ENCODE measurements at places on chromosomes 13 and 19. TPM values are rescaled to one million over a fixed set of nuclear protein-coding genes. Genes with fewer than 3 reads are reported as not detected.
A peak's percentile ranks its signal among the peaks of the same experiment; 100 is the strongest.

- DNase-seq, result no peak
- peaks cover 23% of the 10 kb centered on the region for H3K27me3 ChIP-seq
- no peak overlapping the region for H3K4me3 ChIP-seq
- peaks cover 6% of the 10 kb centered on the region for H3K36me3 ChIP-seq
- no peak overlapping the region for H3K27ac ChIP-seq
These were observed 2.2 kb downstream of the SPTBN4 start for GRCh38 chr19:40469011-40469410.

GRCh38 chr13:99721606-99722337 is 220.5 kb downstream of the TM9SF2 start:
- no peaks in the 10 kb centered on the region for H3K4me1 ChIP-seq
- H3K4me3 ChIP-seq, result no peak overlapping the region
- H3K36me3 ChIP-seq, result no peaks in the 10 kb centered on the region
- DNase-seq, result no peak
- H3K27ac ChIP-seq, result no peak overlapping the region

DNA sequence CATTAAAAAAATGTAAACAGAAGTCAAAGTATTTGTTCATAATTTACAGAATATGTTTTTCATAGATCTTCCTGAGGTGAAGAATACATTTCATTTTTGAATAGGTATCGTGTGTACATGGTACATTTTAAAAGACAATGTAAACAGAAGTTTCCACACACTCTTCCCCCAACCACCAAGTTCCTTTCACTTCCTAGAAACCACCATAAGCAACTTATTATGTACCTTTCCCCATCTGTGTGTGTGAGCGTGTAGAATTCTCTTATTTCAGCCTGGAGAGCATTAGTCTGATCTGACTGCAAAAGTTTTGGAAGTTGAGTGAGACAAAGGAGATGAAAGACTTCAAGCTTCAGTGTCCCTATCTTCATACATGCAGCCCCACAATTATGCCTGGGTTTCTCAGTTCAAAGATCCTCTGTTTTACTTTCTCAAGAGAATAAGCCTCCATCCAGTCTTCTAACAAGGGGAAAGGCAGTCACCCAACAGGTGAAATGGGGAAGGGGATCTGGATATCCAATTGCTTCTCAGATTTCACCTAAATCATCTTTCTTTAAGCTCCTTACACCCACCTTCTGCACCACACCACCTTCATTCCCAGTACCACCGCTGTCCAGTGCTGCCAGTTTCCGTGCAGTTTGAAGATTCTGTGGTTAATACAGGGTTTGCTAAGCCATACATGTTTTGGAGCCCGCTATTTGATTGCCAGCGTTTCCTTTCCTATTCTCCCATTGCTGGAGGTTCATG is 2.1 kb downstream of the TEX30 start:
- H3K36me3 ChIP-seq, result peaks cover 29% of the 10 kb centered on the region
- H3K4me3 ChIP-seq, result peak overlapping the region; percentile 85
- no peaks in the 10 kb centered on the region for H3K27me3 ChIP-seq
- H3K27ac ChIP-seq, result no peak overlapping the region
- peaks cover 54% of the 10 kb centered on the region for H3K4me1 ChIP-seq

GRCh38 chr19:41131186-41131585 is 17.0 kb downstream of the CYP2F1 start:
- DNase-seq, result no peak
- H3K4me1 ChIP-seq, result peaks cover 28% of the 10 kb centered on the region
- no peak overlapping the region for H3K4me3 ChIP-seq
- peaks cover 24% of the 10 kb centered on the region for H3K27me3 ChIP-seq
- H3K36me3 ChIP-seq, result no peaks in the 10 kb centered on the region

Gene DCT
- 0.10 TPM for total RNA-seq

GRCh38 chr13:109301726-109302125 is 484.7 kb downstream of the IRS2 start:
- no peak overlapping the region for H3K4me3 ChIP-seq
- H3K36me3 ChIP-seq, result no peaks in the 10 kb centered on the region
- no peak for DNase-seq
- H3K27me3 ChIP-seq, result no peaks in the 10 kb centered on the region
- H3K4me1 ChIP-seq, result no peaks in the 10 kb centered on the region
- no peak overlapping the region for H3K27ac ChIP-seq

DNA sequence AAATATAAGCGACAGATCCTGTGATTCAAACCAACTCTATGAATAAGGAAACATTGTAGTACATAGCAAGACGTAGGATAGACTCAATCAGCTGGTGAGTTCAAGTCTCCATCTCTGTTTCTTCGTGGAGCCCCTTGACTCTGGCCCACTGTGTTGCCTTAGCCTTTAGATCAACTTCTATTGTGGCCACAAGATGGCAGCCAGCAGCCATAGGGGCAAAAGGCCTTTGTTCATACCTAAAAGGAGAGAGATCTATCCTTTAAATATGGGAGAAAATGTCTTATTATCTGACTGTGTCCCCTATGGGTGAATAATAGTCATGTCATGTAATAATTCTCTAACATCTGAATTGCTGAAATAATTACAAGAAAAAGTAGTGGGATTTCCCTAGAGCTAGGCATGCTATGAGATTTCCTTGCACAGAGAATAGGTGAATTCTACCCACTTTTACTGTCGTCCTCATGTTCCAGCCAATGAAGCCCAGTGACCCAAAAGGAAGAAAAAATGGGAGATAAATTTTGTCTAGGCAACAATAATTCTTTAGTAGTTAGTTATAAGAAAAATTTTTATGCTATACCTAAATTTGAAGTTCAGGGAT is 129.4 kb downstream of the PCDH20 start:
- H3K27ac ChIP-seq, result no peak overlapping the region
- H3K4me3 ChIP-seq, result no peak overlapping the region
- no peaks in the 10 kb centered on the region for H3K4me1 ChIP-seq
- H3K36me3 ChIP-seq, result no peaks in the 10 kb centered on the region
- H3K27me3 ChIP-seq, result no peaks in the 10 kb centered on the region
- DNase-seq, result no peak

Gene KIR3DL1
- total RNA-seq, result 0.23 TPM

DNA sequence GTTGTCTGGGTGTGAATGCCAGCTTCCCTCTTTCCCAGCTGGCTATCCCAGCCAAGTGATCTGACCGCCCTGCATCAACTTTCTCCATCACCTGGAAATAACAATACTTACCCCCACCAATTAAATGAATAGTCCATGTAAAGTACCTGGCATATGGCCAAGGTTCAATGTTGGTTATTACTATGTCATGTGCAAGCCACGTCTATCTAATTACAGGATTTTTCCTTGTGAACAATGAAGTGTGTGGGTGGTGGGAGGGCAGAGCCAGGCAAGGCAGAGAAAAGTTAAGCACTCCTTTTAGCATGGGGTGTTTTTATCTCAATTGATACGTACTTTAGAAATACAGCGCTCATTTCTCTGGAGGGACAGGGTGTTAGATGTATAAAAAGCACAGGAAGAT is 121.1 kb downstream of the NHLRC3 start:
- H3K27ac ChIP-seq, result no peak overlapping the region
- H3K27me3 ChIP-seq, result peaks cover 15% of the 10 kb centered on the region
- no peak for DNase-seq
- no peak overlapping the region for H3K4me3 ChIP-seq
- H3K36me3 ChIP-seq, result no peaks in the 10 kb centered on the region

GRCh38 chr19:43300206-43300605 is 30.9 kb upstream of the PSG9 start:
- H3K27ac ChIP-seq, result no peak overlapping the region
- H3K36me3 ChIP-seq, result no peaks in the 10 kb centered on the region
- no peak for DNase-seq
- H3K4me1 ChIP-seq, result no peaks in the 10 kb centered on the region

GRCh38 chr13:57612568-57612967 is 19.0 kb upstream of the PCDH17 start:
- H3K27me3 ChIP-seq, result no peaks in the 10 kb centered on the region
- DNase-seq, result no peak
- H3K27ac ChIP-seq, result no peak overlapping the region

DNA sequence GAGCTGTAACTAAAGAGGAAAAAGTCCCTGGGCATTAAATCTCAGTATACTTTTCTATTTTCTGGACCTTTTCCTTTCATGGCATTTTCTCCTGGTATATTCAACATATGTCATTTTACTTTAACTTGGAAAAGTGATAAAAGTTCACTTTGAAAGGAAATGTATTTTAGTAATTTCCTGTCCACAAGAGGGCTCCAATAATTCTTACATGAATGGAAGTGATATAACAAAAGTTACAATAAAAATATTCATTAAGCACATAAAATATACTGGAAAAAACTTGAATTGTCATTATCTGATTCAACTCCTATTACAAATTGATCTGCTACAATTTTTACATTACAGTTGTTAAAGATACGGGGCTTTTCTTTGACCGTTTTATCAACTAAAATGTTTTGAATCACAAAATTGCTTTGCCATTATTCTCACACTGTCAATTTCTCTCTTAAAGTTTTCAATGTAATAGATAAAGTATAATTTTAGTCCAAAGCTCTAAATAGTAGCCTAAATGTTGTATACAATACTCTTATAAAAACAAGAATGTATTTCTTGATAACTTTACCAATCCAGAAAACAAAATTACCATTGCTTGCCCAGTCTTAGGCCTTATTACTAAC is 4.9 kb downstream of the UBL3 start:
- H3K27ac ChIP-seq, result no peak overlapping the region
- no peak overlapping the region for H3K4me3 ChIP-seq
- no peak for DNase-seq
- H3K27me3 ChIP-seq, result peaks cover under 1% of the 10 kb centered on the region
- H3K4me1 ChIP-seq, result peaks cover 35% of the 10 kb centered on the region
- peaks cover 12% of the 10 kb centered on the region for H3K36me3 ChIP-seq

DNA sequence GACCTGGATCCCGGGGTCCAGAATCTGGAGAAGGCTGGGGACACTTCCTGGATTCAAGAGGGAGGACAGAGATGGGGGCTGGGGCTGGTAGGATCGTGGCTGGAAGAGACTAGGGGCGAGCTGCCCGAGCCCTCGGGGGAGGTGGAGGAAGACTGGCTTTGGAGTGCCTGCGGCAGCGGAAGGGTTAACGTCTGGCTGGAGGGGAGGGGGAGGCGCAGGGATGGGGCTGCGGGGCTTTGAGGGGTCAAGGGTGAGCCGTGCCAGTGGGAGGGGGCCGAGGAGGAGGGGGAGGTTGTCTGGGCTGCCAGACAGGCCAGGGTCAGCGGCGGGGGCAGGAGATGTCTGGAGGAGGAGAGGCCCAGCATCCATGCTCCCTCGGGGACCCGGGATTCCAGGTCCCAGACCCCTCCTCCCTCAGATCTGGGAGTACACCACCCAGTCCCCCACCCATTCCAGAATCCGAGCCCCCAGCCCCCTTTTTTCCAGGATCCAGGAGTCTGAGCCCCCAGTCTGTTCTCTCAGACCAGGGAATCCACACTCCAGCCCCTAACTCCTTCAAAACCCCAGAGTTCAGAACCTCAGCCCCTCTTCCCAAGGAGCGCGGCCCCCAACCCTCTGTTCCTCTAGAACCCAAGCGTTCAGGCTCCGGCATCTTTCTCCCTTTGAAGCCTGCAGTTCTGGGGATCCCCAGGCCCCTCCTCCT is 3.2 kb upstream of the SPACA6 start:
- peak overlapping the region; percentile 79 for H3K4me3 ChIP-seq
- no peak for DNase-seq
- peak overlapping the region; percentile 58 for H3K27ac ChIP-seq
- H3K36me3 ChIP-seq, result peaks cover 2% of the 10 kb centered on the region

DNA sequence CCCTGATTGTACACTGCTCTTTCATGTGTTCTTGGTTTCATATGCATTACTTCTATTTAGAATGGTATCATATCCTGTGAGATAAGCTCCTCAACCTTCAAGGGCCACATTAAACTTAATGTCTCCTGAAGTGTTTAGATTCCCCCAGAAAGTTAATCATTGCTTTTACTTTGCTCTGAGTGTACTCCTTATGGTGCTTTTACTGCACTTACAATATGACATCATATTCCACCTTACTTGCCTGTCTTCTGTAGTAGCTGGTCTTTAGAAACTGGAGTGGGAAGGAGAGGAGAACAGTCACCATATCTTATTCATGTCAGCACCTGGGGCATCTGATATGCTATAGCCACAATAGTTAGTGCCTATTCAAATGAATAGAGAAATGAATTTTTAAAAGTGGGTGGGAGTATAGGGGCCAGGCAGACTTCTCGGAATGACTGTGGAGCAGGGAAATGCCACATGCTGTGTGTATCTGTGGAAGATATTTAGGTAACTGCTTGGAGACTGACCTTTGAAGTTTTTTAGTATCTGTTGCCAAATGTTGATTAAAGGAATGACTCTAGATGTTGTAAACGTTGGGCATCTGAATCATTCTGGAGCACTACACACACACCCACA is 40.2 kb downstream of the SLAIN1 start:
- no peak overlapping the region for H3K27ac ChIP-seq
- H3K36me3 ChIP-seq, result peaks cover 17% of the 10 kb centered on the region
- no peak overlapping the region for H3K4me3 ChIP-seq

DNA sequence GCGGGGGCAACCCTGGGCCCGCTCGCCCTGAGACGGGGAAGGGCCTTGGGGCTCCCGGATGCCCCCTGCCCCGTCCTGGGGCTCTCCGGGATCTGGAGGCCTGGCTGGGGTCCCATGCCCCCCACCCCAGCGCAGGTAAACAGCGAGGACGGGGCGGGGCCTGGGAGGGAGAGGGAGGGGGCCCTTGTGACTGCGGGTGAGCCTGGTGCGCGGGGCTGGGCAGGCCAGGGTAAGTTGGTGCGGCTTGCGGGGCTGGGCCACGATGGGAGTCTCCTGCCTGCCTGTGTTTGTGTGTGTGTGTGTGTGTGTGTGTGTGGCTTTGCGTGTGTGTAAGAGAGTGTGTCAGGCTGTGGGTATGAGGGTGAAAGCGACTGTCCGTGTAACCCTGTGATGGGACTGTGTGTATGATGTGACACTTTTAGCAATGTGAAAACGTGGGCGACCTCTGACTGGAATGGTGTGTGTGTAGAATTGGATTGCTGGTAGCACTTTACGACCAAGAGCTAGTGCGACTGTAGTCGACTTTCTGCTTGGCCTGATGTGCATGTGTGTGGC is 426 bp downstream of the KLC3 start:
- peaks cover 7% of the 10 kb centered on the region for H3K4me1 ChIP-seq
- no peak for DNase-seq
- H3K27ac ChIP-seq, result no peak overlapping the region
- no peaks in the 10 kb centered on the region for H3K36me3 ChIP-seq

Gene GDF15
- not detected for total RNA-seq

DNA sequence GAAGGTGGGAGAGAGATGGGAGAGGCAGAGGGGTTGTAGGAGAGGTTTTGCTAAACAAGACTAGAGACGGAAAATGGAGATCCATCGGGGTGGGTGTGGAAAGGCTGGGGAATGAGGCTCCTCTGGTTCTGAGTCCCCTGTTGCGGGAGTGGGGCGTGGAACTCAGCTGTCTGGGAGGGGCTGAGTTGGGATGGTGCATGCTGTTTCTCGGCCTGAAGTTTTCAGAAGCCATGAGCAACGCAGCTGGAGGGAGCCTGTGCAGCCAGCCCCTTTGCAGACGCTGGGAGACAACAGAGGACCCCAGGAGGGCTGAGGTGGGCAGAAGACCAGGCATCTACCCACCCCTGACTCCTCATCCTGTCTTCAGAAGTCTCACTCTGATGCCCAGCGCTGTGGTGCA is 7.4 kb upstream of the GIPR start:
- H3K4me1 ChIP-seq, result peaks cover 10% of the 10 kb centered on the region
- H3K4me3 ChIP-seq, result no peak overlapping the region
- no peak for DNase-seq
- H3K27ac ChIP-seq, result no peak overlapping the region

GRCh38 chr19:40530091-40530901 is 46.4 kb upstream of the SHKBP1 start:
- peaks cover 31% of the 10 kb centered on the region for H3K27me3 ChIP-seq
- H3K36me3 ChIP-seq, result no peaks in the 10 kb centered on the region
- H3K4me1 ChIP-seq, result peaks cover 16% of the 10 kb centered on the region
- H3K4me3 ChIP-seq, result no peak overlapping the region

Data from activated CD4-positive, alpha-beta memory T cell treated with anti-CD3 and anti-CD28 coated beads, Interleukin-2, amount 10 ng/mL, durations not matched to agents 7 days and 5 days (primary cell).